GM12891 (cell line): ENCODE measurements at places on chromosomes 4 and X.
A peak's percentile ranks its signal among the peaks of the same experiment; 100 is the strongest.

GRCh38 chr4:6852582-6852981 lies 57.0 kb upstream of the TBC1D14 start:
- DNase-seq: no peak

GRCh38 chrX:43813898-43814297 lies 68.4 kb downstream of the MAOB start:
- DNase-seq: no peak

DNA sequence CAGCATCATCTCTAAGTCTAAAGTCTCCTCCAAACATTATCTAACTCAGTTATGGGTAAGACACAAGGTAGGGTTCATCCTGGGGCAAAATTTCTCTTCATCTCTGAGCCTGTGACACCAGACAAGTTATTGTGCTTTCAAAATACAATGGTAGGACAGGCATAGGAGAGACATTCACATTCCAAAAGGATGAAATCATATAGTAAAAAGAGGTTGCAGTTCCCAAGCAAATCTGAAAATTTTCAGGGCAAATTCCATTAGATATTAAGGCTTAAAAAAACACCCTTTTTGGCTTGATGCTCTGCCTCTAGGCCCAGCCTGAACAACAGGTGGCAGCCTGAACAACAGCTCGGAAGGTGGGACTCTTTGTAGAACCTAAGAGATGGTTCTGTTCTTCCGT lies 448.3 kb upstream of the SLIT2 start:
- no peak for DNase-seq

GRCh38 chr4:183105092-183105491 lies 6.0 kb downstream of the WWC2 start:
- no peak for DNase-seq

- no peak for DNase-seq
Observed at GRCh38 chr4:40264995-40265909, 68.4 kb downstream of the RHOH start.

GRCh38 chr4:173280998-173281397 lies 53.2 kb downstream of the HMGB2 start:
- DNase-seq: no peak

DNA sequence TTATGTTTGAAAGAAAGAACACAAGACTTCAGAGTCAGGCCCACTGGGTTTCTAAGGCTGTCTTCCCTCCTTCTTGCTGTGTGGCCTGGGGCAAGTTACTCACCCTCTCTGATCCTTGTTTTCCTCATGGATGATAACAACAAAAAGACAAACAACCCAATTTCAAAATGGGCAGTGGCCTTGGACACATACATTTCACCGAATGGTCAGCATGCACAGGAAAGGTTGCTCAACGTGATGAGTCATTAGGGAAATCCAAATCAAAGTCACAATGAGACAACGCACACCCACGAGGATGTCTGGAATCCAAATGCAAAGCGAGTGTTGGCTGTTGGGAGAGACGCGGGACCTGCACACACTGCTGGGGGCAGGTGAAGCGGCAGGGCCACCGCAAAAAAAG lies 50.8 kb upstream of the PPP2R2C start:
- no peak for DNase-seq

- DNase-seq: no peak
Observed at GRCh38 chr4:30518211-30518610, 202.0 kb upstream of the PCDH7 start.

DNA sequence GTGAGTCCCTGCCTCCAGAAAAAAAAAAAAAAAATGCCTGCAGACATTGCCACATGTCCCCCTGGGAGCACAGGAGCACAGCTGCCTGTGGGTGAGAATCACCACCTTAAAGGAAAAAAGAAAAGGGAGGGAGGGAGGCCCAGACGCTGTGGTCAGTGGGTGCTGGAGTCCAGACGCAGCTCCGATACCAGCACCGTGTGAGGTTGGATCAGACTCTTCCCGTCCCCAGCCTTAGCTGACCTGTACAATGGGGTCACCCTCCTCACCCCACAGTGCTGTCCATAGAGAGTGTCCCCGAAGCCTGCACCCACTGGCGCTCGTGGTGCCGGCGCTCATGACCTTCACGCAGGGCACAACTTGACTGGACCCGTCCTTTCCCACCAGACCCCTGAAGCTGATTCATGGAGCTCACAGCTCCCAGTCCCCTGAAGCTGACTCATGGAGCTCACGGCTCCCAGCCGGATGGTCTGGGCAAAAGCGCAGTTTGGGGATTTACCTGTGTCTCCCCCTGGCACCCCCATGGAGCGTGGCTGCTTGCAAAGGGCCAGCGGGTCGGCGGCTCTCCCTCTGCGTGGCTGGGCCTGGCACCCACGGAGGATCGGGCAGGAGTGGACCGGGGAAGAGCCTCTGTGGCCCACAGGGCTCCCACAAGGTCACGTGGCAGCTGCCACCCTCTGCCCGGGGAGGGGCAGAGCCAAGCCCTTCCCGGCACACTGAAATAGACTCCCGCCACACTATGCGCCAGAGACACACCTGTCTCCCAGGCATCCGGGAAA lies 31.4 kb downstream of the ABLIM2 start:
- DNase-seq: no peak

DNA sequence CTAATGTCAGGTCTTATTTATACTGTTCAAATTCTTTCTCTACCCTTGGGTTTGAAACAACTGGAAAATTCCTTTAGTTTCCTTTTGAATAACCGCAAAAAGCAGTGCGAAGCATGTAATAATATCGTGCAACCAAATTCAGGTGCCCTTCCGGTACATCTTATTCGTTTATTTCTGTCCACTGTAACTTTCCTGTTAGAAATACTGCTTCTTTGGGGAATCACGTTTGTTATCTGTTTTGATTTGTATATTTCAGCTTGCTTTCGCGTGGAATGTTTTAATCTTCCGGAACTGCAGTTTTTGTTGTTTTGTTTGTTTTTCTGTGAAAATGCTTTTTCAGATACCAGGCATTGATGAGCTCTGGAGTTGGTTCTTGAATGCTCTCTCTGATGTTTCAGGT lies 85.7 kb upstream of the HPRT1 start:
- no peak for DNase-seq

GRCh38 chr4:25667931-25668557 lies 12.4 kb downstream of the SLC34A2 start:
- no peak for DNase-seq

DNA sequence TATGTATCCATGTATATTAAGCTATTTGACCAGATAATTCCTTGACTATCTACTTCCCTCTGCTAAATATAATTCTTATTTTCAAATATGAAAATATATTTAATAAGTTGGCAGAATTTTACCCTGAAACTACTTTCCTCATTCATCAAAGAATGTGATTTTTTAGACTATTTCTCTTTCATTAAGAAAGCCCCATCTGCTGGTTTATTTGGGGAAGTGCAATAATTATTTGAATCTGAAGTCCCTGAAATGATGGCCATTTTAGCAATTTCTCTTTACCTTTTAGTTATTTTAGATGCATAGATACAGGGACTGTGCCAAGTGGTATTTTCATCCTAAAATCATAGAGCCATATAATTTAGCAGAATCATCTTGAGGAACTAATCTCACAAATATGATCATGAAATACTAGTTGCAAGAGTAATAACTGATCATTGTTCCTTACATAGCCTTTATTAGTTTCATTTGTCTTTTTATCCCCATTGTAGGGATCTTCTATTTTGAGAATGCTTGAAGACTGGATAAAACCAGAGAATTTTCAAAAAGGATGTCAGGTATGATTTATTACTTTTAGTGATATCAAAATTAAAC lies 39.0 kb downstream of the ENPEP start:
- no peak for DNase-seq

- no peak for DNase-seq
Observed at GRCh38 chr4:10369517-10369916, 87.7 kb downstream of the ZNF518B start.

- peak; percentile 50 for DNase-seq
Observed at GRCh38 chr4:40055863-40056715, 561 bp upstream of the N4BP2 start.

GRCh38 chr4:48388525-48389154 lies 47.3 kb downstream of the SLAIN2 start:
- no peak for DNase-seq
